ENCODE measurements at places on chromosomes 6 and 20.

DNA sequence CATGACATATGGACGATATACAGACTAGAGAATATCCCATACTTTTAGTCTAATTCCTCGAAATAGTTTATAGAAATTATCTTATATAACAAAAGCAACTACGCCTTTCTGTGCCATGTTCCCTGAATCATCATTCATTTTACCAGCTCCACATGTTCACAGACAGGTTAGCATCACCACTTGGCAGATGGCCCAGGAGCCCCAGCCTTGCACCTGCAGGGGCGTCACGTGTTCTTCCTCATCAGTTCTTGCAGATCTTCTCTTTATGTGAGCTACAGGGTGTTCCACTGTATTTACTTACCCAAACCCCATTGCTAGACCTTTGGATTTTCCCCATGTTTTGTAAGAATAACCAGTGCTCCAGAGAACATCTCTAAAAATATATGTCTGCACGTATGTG lies 12.6 kb upstream of the BNIP5 start:
- DNase-seq = no peak

DNA sequence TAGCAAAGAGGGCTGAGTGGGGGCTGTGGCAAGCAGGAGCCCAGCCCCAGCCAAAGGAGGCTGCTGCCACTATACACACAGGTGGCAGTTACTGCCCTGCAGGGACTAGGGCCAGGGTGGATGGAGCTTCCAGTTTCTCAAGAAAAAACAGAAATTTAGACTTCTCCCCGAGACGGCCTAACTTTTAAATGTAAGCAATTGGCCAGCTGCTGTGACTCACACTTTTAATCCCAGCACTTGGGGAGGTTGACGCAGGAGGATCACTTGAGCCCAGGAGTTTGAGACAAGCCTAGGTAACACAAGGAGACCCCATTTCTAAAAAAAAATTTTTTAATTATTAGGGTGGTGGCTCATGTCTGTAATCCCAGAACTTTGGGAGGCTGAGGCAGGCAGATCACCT lies 98.2 kb upstream of the NFATC2 start:
- DNase-seq = no peak

DNA sequence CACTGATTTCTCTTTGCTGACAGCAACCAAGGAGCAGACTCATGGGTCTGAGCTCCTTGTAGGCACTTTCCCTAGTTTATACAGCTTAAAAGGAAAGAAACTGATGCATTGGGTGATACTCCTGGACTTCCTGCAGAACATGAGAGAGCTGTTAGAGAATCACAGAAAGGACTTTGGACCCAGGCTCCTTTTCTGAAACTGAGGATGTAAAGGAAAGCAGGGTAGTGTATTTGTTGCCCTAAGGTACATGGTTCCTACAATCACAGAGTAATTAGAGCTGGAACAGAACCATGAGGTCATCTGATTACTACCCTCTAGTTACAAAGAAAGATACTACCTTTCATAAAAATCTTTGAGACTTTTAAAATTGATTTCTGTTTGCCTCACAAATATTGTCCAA lies 477.1 kb upstream of the SPTLC3 start:
- DNase-seq = no peak

DNA sequence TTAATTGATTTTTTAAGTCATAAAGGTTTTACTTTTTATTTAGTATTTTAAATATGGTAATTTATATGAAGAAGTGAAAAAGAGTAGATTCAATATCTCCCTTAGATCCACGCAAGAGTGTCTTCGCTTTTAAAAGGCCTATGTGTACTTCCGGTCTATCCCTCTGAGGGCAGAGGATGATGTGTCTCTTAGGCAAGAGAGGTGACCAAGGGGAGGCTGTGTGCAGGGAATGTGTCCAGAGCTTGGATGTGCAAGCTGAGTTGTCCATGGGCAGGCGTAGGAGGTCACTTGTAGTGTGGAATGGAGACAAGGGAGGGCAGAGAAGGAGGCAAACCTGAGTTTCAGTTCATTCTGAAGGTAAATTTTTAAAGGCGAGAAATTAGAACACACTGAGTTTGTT lies 113.9 kb downstream of the CRYBG1 start:
- no peak for DNase-seq

DNA sequence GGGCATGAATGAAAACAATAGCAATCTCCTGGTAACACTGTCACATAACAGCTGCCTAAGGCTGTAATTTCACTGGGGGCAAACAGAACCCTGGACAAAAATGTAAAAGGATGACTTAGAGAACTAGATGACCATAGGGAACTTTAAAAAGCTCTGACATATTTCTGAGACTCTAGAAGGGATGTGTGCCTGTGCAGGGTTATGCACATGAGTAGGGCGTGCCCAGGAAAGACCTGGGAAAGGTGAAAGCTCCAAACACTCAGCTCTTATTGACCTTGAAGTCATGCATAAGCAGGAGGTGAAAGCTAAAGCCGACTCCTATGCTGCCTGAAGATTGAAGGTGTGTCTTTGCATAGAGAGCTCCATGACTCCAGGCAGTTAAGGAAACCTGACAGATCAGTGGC lies 118.4 kb upstream of the BTBD3 start:
- DNase-seq = no peak

DNA sequence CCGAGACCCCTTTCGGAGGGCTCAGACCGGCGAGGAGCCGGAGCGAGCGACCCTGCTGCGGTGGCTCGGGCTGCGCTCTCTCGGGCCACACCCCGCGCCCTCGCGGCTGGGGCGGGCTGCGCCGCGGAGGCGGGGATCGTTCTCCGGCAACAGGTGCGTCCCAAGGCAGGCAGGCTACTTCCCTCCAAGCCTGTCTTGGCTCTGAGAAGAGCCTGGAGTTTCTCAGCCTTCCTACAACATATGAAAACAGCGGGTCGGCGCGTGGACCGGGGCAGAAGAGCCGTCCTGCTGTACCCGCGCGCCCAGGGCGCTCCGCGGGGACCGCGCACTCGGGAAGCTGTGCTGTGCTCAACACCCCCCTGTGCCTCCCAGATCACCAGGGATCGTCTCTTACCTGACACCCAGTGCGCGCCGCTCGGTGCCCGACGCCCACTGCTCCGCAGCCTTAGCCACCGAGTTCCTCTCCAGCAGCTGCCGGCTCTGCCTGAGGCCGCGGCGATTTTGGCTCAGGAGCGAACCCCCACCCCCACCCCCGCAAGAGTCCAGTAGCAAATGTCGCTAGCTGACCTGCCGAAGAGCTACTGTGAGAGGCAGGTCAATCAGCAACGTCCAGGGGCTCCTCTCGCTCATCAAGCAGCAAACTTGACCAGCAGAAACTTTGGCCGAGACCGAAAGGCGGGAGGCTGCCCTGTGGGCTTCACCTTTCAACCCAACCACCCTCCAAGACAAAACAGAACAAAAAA lies 3.7 kb upstream of the OLIG3 start:
- no peak for DNase-seq

DNA sequence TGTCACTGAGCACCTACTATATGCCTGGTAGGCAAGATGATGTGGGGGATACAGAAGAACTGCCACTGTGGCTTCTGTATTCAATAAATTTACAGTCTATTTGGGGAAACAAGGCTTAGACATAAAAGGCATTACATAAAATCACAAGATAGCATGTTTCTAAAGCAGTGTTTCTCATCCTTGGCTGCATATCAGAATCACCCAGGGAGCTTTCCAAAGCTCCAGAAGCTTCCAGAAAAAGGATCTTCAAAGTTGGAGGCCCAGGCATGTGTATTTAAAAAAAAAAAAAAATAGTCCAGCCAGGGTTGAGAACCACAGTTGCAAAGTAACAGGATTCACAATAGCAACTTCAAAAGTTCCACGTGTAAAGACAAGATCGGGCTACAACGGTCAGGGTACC lies 112.4 kb upstream of the SPACA1 start:
- DNase-seq = no peak

DNA sequence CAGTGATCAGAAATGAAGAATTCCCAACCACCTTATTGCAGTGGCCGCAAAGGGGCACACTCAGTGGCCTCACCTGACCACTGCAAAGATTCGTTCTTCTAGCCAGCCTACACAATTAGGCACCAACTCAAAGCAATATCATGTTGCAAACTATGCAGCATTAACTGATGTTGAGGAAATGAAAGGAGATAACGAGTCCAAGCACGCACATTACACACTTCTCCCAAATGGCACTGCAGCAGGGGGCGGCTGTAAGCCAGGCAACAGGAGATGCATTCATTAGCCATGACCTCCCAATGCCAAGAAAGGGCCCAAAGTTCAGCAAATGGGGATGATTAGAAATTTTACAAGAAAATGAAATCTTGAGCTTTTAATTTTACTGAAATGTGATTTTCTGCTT lies 39.3 kb downstream of the ATXN1 start:
- no peak for DNase-seq

- no peak for DNase-seq
These were observed 976.9 kb downstream of the KIF16B start for GRCh38 chr20:15596220-15596890.

DNA sequence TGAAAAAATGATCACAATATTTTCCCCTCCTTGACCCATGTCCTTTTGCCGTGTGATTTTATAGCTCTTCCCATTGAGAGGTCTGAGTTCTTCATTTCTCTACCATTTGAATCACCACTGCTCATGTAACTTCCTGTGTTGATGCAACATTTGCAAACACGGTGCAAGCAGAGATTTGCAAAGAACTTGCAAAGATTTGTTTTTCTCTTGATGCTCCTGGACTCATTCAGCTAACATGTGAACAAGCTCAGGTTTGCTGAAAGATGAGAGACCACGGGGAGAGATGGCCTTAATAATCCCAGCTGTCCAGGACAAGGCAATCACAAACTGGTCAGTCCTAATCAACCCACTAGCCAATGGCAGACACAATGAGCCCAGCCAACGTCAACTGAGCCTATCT lies 8.6 kb downstream of the VNN2 start:
- no peak for DNase-seq

GRCh38 chr6:1988843-1989242 lies 256.6 kb downstream of the GMDS start:
- DNase-seq = no peak

GRCh38 chr6:45423824-45424450 lies 46.2 kb upstream of the SUPT3H start:
- no peak for DNase-seq

DNA sequence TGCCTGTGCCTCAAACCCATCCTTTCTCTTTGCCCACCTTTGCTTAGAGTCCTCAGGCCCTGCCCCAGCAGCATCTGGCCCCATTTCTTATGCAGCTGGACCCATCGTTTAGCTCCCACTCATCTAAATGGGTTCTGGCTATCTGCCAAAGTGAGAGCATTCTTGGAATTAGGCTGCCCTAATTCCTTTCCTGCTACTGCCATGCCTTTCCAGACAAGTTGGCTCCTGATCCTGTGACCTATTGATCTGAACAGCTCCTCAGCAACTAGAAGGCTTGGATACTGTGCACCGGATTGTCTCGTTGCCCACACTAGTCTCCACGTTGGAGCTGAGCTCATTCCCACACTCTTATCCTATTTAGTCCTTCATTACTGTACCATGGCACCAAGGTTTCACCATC lies 22.9 kb downstream of the DZANK1 start:
- no peak for DNase-seq

DNA sequence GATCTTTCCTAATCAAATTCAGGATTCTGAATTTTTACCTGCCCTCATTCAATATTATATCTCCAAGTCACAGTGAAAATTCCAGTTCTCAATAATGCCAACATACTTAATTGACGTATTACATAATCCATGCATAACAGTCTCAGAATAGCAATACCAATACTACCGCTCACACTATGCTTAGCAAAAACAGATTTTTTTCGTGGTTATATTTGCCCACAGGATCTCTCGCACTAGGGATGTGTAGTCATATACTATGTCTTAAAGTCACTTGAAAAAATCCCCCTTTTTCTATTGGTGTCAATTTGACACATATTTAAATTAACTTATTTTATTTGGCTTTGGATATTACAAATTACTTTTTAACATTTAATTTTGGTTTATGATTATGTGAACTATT lies 323.1 kb upstream of the SLC35B3 start:
- DNase-seq = no peak

GRCh38 chr6:154367839-154368695 lies 11.5 kb upstream of the IPCEF1 start:
- DNase-seq = no peak

DNA sequence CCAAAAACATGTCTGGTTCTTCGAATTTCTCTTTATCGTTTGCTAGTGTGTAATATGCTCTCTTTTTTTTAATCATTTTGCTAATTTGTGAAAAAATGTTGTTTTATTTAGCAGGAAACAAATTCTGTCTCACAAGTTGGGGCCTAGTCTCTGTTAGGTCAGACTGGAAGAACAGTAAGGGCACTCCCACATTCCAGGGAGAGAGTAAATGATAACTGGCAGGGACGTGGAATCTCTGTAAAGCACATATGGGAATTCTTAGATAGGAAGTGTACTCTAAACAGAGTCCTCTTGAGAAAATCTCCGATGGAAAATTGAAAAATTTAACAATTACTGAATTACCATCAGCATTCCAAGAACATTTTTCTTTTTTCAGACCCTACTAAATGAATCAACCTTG lies 16.4 kb upstream of the CCDC28A start:
- DNase-seq = peak; percentile 1

DNA sequence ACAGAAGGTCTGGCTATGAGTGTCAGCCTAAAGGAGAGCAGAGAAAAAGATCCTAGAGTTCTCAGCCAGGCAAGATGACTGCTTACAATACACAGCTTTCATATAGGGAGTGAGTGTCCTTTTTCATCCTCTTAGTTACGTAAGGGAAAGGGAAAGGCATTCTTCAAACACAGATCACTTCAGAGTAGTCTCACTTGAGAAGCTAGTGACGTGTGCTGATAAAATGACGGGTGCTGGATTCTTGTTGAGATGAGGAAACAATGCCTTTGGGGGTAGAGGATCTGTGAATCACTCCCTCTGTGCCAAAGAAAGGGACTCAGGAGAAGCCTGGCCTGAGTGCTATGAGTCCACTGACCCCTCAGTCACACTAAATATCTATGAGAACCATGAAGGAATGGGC lies 117.3 kb downstream of the QRSL1 start:
- peak; percentile 72 for DNase-seq

GRCh38 chr6:170485159-170485558 lies 67.9 kb downstream of the PSMB1 start:
- DNase-seq = no peak

DNA sequence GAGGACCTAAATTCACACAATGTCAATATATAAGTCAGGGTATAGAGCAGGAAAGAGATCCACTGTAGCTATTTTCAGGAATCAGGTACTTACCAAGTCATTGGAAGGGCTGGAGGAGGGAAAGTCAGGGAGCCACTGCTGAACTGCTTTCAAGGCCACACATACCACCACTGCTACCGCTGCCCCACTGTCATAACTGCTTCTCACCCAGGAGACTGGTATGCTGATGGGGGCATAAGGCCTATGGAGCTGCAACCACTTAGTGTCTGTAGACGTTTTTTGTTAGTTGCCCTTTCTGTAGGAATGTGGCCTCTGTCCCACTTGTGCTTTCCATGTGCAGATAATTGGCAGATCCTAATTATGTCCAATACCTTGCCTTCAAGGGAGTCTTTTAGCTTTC lies 5.4 kb downstream of the SMAP1 start:
- DNase-seq = no peak

- no peak for DNase-seq
These were observed 174.6 kb downstream of the KHDC1L start for GRCh38 chr6:73050706-73051105.
